EH (cell line): ENCODE measurements at places on chromosomes 6 and 20.
A peak's percentile ranks its signal among the peaks of the same experiment; 100 is the strongest.

DNA sequence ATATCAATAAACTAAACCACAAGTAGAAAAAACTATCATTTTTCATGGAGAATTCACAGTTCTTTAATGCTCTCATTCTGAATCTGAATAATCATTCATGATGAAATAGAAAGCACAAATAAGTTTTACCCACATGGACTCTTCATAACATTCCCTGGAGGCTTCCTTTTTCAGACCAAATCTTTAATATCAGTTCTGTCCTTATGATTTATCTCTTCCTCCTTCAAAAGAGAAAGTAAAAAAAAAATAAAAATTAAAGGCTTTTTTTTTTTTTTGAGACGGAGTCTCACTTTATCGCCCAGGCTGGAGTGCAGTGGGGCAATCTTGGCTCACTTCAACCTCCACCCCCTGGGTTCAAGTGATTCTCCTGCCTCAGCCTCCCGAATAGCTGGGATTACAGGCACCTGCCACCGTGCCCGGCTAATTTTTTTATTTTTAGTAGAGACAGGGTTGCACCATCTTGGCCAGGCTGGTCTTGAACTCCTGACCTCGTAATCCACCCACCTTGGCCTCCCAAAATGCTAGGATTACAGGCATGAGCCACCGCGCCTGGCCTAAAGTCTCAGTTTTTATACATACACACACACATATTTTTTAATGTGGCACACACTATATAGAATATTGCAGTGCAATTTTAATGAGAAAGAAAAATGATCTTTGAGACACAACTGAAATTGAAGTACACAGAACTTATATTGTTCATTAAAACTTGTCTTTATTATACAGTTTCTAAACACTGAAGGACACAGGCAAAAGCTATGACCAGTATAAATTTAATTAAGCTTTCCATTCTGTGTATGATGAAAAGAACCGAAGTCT lies 31.9 kb upstream of the ZNF217 start:
- no peak for DNase-seq

- peak; percentile 70 for DNase-seq
Measured at GRCh38 chr6:113281431-113281830, 575.7 kb upstream of the MARCKS start.

DNA sequence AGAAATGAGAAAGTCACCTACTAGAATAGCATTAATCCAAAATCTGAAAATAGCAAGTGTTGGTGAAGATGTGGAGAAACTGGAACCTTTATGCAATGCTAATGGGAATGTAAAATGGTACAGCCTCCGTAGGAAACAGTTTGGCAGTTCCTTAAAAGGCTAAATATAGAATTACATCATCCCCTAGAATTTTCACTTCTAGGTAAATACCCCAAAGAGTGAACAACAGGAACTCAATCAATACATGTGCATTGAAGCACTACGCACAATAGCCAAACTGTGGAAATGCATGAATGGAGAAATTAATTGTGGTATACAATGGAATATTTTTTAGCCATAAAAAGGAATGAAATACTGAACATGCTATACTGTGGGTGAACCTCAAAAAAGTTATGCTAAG lies 982.0 kb upstream of the FLRT3 start:
- DNase-seq, result no peak

DNA sequence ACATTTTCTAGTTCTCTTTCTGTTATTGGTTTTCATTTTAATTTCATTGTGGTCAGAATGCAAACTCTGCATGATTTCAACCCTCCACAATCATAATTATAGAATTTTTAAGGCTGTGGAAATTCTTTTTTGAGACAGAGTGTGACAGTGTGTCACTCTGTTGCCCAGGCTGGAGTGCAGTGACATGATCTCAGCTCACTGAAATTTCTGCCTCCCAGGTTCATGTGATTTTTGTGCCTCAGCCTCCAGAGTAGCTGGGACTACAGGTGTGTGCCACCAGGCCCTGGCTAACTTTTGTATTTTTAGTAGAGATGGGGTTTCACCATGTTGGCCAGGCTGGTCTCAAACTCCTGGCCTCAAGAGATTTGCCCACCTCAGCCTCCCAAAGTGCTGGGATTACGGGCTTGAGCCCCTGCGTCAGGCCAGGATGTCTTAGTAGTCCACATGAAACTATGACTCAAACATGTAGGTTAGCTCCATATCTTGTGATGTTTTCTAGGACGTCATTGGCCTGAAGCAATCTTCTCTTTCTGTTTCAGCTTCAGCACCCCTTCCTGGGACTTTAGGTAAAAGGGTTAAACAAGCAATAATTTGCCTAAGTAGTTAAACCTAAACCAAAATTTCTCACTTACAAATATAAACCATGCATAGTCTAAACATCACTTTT lies 47.4 kb upstream of the SAMD3 start:
- DNase-seq, result no peak

DNA sequence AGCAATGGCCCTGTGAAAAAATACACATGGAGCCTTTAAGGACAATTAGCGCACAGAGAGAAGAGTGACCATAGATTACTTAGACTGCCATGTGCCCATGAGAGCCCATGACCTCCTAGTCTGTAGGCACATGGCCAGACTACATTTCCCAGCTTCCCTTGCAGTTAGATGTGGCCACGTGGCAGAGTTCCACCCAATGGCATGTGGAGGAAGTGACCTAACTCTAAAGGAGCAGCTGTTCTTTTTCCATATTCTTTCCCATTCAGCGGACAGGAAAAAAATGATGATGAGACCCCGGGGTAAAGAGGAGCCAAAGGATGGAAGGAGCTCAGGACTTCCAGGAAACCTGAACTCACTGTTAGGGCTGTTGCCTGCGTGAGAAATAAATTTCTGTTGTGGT lies 116.6 kb downstream of the CBLN4 start:
- no peak for DNase-seq

- no peak for DNase-seq
Measured at GRCh38 chr20:18628330-18628920, 40.6 kb downstream of the DTD1 start.

DNA sequence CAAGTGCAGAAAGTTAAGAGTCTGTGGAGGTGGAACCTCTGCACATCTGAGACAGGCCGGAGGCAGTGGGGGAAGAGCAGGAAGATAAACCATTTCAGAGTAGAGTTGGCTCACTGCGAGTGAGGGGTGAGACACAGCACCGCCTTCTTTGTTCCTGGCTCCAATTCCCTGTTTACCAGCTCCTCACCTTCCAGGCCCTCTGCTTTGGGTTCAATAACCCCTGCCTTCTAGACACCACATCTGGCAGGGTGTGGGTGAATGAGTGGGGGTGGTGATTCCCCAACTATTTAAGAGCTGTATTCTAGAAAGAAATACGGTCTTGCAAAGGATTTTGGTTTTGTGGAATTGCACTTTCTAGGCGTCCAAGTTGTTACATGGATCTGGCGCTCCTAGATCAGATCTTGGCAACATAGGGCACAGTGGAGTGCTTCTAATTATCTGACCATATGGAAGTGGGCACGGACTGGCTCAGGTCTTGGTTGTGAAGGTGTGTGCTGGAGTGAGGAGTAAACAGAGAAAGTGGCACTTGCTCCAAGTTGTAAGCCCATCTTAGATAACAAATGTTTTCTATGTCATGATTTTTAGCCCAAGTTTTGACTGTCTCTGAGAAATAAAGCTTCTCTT lies 141.6 kb upstream of the NRN1 start:
- DNase-seq, result no peak

- peak; percentile 27 for DNase-seq
Measured at GRCh38 chr20:19588732-19589131, 169.3 kb upstream of the RIN2 start.

DNA sequence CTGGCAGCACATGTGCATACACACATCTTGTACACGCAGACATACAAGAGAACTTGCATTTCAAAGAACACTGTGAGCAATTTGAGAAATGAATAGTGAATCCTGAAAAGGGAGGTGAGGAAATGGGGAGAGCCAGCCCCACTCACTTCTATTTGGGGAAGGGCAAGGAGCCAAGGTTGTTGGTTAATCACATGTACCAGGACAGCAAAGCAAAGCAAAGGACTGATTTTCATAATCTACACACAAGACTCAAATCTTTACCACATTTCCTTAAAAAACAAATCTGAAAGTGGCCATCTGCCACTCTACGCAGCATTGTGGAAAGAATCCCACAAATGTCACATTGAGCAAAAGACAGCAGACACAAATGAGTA lies 35.0 kb upstream of the KIF16B start:
- no peak for DNase-seq

- DNase-seq, result no peak
Measured at GRCh38 chr6:138263963-138264362, 45.7 kb upstream of the PBOV1 start.

- DNase-seq, result no peak
Measured at GRCh38 chr6:35505999-35506412, 6.7 kb downstream of the TULP1 start.

DNA sequence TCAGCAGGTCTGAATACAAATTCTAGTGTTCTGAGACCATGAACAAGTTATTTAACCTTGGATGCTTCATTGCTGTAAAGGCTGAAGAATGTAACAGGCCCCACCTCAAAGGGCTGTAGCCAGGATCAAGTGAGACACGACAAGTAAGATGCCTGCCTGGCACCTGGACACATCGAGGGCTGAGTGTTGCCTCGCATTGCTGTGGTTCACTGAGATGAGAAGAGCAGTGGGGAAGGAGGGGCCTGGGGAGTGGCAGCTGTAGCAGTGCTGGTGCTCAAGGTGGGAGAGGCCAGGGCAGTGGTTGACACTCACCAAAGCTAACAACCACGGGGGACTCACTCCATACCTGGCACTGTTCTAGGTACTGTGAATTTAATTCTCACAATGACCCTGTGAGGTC lies 187.8 kb downstream of the KIF16B start:
- no peak for DNase-seq

DNA sequence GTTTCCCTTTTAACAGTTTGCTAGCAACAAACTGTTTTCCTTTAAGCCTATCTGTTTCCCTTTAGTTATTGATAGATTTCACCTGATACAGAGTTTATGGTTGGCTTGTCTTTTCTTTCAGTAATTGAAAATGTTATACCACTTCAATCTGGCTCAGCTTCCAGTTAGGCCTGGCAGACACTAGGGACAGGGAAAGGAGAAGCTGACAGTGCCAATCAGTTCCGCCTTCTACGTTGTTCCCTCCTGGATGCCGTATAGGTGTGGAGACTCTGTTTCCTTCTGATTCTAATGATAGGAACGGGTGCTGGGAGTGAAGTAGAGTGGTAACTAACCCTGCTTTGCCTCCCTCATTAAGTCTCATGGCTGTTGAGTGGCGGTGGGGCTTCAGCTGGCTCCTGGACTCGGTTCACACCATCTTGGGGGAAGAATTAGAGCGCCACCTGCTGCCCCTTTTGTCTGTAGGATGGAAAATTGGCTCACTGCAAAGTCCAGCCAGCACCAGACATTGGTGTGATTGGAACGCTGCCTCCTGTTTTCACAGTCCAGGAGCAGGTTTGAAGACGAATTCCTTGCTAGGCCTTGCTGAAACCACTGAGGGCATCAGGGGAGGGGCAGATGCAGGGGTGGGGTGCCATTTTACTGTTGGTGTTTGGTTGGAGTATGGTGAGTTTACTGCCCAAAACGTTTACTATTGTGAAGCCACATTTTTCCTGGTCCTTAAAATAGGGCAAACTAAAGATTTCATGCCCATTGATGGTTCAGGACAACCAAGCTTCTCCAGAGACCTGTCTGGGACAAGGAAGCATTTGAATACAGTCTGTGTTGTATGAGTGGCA lies 1729.5 kb downstream of the GRIK2 start:
- peak; percentile 36 for DNase-seq

GRCh38 chr6:133062077-133062476 lies 179.1 kb upstream of the EYA4 start:
- peak; percentile 5 for DNase-seq

GRCh38 chr20:56924292-56925081 lies 295.4 kb downstream of the TFAP2C start:
- no peak for DNase-seq

GRCh38 chr6:153357391-153357790 lies 226.3 kb upstream of the RGS17 start:
- DNase-seq, result no peak

DNA sequence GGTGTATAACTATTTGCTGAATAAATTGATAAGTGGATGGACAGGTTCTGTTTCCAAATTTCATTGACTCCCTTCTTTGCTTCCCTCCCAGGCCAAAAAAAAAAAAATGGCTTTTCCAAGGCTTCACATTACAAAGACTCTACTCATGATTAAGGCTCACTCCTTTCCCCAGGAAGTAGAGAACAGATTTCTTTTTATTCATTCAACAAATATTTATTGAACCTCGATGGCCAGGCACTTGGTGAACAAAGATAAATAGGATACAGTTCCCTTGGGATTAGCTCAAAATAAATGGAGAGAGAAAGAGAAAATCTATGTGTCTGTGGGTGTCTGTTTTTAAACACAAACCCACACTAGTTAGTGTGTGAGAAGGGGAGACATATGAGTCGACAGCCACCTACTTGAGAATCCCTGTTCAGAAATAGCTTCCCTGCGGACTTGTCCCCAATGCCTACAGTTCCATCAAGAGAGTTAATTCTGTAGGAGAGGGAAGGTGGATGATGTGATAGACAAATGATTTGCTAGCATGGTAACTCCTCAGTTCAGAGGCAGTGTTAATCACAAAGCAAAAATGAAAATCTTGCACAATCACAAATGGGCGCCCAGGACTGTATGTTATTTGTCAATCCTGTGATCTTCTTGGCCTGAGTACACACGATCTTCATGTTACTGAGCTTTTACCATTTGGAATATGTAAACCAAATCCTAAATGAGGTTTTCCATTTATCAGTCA lies 20.3 kb downstream of the TRAF3IP2 start:
- peak; percentile 56 for DNase-seq

DNA sequence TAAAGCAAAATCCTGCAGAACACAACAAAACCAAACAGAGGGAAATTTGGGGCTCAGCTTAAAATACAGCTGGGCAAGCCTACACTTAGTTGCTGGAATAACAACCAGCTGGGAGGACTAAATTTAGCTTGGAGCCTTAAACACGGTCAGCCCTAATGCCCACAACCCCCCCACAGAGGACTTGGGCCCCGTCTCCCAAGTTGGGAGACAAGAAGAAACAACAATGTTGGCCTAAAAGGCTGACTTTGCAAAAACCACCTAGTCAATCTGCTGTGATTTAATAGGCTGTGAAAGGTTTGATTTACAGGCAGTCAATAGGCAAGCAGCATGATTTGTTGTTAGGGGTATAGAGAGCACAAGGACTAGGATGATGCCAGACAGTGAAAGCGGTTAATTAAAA lies 40.3 kb upstream of the ARMC2 start:
- DNase-seq, result no peak

DNA sequence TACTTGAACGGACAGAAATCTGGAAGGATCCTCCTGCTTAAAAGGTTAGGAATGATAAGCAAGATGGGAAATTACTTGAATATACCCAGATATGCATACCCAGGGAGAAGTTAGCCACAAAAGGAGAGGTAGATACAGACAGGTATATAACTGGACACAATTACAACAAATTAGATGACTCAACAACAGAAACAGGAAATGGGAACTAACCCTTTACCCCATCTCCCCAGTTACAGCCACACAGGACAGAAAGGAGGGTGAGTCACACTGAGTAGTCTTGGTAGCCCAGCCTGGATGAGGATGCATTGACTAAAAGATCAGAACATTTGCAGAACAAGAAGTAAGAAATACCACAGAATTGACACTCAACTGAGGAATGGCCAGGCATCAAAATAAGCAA lies 61.2 kb downstream of the C6orf52 start:
- peak; percentile 53 for DNase-seq

- DNase-seq, result no peak
Measured at GRCh38 chr6:25927756-25928216, 2.7 kb downstream of the SLC17A2 start.
